ENCODE measurements at places on chromosomes 11 and 22.

- DNase-seq: no peak
Measured at GRCh38 chr22:46090631-46091201, 59.6 kb upstream of the PPARA start.

DNA sequence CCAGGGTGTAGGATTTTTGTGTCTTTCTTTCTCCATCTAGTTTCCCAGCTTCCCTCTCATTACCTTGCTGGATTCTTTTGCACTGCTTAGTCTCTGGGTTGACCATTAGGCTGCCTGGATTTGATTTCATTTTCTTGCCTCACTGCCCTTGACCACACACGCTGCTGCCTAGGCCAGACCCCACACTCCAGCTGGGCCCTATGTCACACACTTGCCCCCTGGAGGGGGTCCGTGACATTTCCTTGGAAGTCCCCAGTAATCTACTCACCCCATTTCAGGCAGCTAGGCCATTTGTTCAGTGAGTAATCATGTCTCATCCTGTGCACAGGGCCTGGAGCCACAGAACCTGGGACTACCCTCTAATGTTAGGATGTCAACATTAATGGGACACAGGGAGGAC is 81.9 kb upstream of the SPON1 start:
- DNase-seq: peak; percentile 20

DNA sequence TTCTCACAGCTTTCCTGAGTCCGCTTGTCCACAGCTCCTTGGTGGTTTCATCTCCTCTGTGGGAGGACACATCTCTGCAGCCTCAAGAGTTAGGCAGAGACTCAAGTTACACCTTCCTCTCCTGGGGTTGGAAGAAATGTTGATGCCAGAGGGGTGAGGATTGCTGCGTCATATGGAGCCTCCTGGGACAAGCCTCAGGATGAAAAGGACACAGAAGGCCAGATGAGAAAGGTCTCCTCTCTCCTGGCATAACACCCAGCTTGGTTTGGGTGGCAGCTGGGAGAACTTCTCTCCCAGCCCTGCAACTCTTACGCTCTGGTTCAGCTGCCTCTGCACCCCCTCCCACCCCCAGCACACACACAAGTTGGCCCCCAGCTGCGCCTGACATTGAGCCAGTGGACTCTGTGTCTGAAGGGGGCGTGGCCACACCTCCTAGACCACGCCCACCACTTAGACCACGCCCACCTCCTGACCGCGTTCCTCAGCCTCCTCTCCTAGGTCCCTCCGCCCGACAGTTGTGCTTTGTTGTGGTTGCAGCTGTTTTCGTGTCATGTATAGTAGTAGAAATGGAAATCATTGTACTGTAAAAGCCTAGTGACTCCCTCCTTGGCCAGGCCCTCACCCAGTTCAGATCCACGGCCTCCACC is 11.7 kb downstream of the RASD2 start:
- DNase-seq: peak; percentile 32

DNA sequence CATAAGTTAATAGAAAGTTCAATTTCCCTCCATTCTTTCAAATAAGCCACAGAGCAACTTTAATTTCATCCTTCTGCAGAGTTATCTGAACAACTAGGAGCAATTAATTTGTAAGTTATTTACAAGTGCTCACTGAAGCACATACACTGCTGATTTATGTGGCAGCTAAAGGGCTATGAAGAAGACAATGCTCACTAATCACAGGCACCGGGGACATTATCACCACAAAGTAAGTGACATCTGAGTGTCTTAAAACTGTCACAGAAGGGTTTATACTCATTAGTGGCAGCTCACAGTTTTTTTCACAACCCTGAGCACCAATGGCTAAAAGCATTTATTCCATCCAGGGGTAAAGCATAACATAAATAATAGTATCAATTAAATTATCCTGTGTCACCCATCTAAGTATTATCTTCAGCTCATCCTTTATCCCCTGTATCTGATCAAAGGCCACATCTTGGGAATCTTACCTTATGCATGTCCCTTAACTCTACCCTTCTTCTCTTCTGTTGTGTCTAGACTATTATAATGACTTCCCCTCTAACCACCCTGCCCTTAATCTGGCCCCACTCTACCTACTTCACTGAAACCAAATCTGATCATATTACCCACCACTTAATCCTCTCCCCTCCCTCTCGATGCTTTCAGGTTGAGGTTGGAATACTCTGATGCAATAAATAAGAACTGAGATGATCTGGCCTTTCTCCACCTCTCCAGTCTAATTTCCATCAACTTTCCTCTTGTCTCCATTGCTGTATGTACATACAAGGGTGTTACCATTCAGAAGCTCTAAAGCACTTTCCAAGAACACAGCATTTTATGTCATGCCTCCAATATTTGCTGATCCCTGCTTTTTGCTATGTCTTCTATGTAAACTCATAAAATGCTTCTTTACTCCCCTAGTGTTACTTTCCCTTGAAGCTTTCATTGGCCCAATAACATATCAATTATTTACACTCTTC is 252.7 kb downstream of the CASP12 start:
- no peak for DNase-seq

GRCh38 chr22:31929167-31929930 is 15.0 kb upstream of the YWHAH start:
- DNase-seq: no peak

GRCh38 chr22:41568811-41569210 is 8.0 kb downstream of the CSDC2 start:
- no peak for DNase-seq

DNA sequence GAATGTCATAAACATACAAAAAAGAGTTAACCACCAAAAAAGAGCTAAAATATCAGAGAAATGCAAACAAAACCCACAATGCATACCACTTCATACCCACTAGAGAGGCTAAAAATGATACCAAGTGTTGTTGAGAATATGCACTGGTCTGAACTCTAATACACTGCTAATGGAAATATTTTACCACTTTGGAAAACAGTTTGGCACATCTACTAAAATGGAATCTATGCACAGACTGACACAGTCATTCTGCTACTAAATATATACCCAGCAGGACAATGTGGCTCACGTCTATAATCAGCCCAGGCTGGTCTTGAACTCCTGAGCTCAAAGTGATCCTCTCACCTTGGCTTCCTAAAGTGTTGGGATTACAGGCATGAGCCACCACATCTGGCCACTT is 18.0 kb downstream of the MAPK1 start:
- DNase-seq: no peak

GRCh38 chr11:61951484-61952135 is 1.5 kb downstream of the BEST1 start:
- no peak for DNase-seq

DNA sequence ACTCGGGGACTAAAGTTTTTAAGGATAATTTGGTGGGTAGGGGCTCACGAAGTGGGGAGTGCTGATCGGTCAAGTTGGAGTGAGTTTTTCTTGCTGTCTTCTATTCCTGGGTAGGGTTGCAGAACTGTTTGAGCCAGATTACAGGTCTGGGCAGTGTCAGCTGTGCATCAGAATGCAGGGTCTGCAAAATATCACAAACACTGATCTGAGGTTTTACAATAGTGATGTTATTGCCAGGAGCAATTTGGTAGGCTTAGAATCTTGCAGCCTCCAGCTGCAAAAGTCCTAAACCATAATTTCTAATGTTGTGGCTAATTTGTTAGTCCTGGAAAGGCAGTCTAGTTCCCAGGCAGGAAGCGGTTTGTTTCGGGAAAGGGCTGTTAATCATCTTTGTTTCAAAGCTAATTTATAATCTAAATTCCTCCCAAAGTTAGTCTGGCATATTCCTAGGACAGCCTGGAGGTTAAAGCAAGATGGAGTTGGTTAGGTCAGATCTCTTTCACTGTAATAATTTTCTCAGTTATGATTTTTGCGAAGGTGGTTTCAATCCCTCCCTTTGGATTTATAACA is 39.7 kb upstream of the CALCA start:
- DNase-seq: no peak

DNA sequence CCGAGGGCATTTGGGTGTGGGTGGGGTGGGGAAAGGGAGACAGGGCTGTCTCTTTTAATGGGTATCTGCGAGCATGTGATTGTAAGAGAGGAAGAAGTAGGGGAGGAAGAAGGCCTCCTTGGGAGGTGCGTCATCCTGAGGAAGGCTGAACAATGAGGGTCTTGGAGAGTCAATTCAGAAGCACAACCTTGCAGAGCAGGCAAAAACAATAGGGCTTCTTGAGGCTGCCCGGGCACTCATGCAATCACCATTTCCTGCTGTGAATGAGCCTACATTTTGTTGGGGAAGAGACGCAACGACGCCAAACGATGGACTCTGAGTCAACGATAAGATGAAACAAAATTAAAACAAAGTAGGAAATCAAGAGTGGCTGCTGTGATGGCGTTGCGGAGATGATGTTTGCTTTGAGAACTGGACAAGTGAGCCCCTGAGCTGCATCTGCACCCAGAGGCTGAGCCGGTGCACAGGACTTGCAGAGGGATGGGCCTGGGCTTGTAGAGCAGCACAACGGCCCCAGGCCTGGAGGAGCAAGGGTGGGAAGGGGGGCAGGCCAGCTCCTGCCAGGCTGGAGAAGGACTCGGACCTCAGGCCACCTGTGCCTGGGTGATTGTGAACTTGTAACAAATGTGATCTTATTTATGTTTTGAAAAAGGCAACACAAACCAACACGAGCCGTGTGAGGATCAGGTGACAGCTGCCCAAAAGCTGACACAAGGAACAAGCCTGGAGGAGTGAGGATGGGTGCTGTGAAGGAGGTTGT is 92.3 kb upstream of the B3GAT1 start:
- no peak for DNase-seq

DNA sequence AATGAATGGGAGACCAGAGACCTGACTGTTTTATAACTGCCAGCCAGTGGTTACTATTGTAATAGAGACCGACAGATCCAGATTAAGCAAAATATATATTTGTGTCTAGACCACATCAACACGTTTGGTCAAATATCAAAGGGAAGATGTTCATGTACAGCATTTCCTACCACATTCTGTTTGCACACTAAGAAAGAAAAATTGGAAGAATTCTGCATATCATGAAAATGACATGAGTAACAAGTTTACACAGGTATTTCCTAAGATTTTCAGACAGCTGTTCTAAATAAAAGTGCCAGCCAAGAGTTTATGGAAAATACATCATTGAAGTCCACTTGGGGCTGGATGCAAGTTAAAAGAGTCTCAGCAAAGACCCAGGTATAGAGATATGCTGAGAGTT is 145.5 kb upstream of the ANO3 start:
- no peak for DNase-seq

DNA sequence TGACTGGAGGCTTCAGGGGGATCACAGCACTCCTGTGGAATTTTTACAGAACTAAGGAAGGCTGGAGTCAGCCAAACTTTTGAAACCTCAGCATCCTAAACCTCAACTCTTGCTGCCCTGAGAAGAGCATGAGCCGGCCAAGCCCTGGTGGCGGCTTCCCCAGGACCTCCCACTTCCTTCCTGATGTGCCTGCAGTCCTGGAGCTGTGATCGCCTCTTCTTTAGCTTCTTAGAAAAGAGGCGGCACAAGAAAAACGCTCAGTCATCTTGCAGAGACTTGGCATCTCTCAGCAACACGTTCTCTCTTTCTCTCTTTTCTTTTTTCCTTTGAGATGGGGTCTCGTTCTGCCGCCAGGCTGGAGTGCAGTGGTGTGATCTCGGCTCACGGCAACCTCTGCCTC is 40.4 kb upstream of the AMPD3 start:
- peak; percentile 30 for DNase-seq

DNA sequence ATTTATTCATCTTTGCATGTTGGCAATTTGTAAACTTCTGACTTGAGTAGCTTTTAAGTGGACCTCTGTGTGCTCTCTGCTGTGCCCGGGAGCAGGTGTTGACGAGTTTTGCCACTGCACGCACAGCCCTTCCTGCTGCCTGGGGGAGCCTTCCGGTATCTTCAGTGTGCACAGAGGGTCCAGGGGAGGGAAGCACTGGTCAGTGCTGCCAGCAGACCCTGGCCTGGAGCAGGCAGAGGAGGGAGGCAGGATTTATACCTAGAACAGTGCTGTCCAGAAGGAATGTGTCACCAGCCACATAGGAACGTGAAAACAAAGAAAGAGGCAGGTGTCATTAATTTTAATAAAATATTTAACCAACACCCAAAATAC is 403.6 kb downstream of the TBC1D22A start:
- no peak for DNase-seq

- no peak for DNase-seq
Measured at GRCh38 chr11:95736809-95737208, 52.8 kb downstream of the FAM76B start.

DNA sequence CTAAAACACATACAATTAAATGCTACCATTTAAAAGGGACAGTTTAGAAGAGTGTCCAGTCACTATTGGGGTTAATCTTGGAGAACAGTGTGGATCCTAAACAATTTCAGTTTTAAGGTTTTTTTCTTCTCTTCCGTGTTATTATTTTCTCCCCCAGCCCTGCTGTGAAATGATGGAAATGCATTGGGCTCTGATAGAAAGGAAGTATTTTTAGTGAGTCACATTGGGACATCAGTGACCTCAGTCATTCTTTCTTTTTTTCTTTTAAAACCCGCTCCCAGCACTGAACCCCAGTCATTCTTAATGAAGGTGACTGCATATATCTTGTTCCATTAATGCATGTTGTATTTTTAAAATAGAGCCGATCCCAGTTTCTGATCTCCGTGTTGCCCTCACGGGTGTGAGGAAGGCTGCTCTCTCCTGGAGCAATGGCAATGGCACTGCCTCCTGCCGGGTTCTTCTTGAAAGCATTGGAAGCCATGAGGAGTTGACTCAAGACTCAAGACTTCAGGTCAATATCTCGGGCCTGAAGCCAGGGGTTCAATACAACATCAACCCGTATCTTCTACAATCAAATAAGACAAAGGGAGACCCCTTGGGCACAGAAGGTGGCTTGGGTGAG is 93.2 kb upstream of the OR4B1 start:
- DNase-seq: no peak

- DNase-seq: no peak
Measured at GRCh38 chr11:78034623-78035022, 11.5 kb upstream of the KCTD14 start.

- no peak for DNase-seq
Measured at GRCh38 chr11:74033046-74033445, 24.2 kb upstream of the UCP3 start.

DNA sequence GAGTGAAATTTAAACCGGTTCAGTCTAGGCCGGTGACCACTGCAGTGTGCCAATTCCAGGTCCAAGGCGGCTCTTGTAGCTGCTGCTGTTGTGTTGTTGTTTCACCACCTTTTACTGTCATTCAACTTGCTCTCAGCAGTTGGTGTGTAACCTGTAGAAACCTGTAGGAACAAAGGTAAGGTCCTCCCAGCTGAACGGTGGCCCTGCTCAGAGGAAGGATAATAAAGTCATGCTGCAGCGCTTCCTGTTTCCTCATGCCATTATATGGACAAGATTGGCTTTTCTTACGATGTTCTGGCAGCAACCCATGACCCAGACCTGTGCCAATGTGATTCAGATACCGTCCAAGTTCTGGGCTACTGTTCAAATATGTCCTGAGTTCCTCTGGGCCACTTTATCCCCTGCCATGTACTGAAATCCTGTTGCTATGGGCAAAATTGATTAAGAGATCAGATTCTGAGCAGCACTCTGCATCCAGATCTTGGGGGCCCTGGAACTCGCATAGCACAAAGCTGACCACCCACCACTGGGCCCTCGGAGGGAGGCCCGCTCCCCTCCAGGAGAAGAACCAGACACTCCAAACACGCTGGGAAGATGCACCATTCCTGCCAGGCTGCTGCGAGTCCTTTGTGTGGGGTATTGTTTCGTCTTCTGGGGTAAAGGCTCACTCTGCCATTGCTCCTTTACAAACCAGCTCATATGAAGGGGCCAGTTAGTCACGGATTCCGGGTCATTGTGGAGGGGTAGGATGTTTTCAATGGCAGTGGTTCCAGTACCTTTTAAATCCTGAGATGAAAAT is 13.2 kb downstream of the FAM181B start:
- no peak for DNase-seq

GRCh38 chr11:119307974-119308373 is 9.0 kb downstream of the MCAM start:
- DNase-seq: no peak

GRCh38 chr22:33535937-33536875 is 384.1 kb downstream of the LARGE1 start:
- DNase-seq: no peak

Measured in ELR (cell line).